Nephron progenitor cell (in vitro differentiated cells): ENCODE measurements at places on chromosomes 7 and 10.

- no peak for DNase-seq
Measured at GRCh38 chr10:5743736-5744135, 59.1 kb downstream of the TASOR2 start.

GRCh38 chr7:101891936-101892640, 74.7 kb downstream of the CUX1 start:
- DNase-seq, result no peak

- DNase-seq, result no peak
Measured at GRCh38 chr7:34844406-34844805, 186.4 kb downstream of the NPSR1 start.

- no peak for DNase-seq
Measured at GRCh38 chr10:30445711-30446110, 11.7 kb downstream of the MAP3K8 start.

- DNase-seq, result no peak
Measured at GRCh38 chr7:117424090-117424829, 3.0 kb downstream of the ASZ1 start.

DNA sequence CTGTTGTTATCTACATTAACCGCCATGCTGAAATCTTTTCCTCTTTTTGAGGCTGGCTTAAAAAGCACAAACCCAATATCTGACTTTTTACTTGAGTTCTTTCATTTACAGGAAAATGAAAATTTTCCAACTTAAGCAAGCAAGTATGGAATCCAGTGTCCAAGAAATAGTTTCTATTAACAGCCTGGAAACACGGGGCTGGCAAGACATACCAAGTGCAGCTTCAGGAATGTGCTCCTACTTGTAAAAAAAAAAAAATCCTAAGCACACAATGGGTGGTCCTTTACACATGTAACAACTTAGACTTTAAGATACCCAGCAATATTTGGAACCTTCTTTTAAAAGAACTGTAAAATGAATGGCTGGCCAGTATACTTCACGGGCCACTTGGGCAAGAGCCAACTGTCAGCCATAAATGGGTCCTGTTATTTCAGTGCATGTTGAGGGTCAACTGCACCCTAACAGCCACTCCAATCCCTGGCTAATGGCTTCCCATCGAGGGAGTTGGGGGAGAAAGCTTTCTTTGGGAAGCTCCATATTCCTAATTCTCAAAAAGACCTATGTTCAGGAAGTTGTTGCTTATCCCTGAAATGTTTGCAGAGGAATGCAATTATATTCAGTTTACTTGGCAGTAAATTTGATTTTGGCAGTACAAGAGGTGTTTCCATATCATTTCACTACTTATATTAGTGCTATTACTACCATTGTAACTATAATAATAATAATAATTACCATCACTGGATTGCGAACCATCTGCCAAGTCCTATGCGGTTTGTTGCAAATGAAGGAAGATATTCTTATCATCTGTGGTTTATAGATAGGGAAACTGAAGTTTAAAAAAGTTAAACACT, 236.4 kb upstream of the TMEM72 start:
- DNase-seq, result no peak

DNA sequence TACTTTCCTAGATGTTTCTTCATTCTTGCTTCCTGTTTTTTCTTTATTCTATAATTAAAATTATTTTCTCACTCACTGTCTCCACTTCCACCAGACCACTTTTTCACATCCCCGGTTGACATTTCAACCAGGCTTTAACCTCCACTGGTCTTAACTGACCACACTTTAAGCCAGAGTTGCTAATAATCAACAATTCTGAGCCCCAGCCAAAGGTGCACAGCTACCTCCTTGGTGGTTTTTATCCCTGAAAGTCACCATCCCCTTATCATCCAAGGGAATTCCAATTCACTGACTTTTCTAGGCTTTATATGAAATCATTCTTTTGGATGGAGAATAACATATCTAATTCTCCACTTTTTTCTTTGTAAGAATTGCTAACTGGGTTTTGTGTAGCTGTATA, 138.9 kb downstream of the FRMD4A start:
- no peak for DNase-seq
